ENCODE measurements at places on chromosomes 16 and 17. TPM values are rescaled to one million over a fixed set of nuclear protein-coding genes. Genes with fewer than 3 reads are reported as not detected.

The MAF gene
- total RNA-seq = 17.4 TPM

The FBXO39 gene
- total RNA-seq = not detected

The SYNGR2 gene
- total RNA-seq = 92.6 TPM

The CDH3 gene
- 0.65 TPM for total RNA-seq

The HOXB3 gene
- 1.4 TPM for total RNA-seq

The SCN4A gene
- total RNA-seq = 0.23 TPM

DNA sequence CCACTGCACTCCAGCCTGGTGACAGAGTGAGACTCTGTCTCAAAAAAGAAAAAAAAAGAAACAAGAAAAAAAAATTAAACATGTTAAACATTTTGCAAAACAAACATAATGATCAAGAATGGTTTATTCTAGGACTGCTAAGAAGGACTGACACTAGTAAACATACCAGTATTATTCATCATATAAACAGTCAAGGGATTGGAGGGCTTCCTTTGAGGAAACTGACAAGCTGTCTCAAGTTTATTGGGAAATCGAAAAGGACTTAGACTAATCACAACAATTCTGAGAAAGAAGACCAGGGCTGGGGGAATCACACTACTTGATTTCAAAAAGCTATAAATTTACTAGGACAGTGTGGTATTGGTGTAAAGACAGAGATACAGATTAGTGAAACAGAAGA is 75.5 kb downstream of the MYH10 start:
- DNase-seq = no peak

GRCh38 chr16:77443357-77444146 is 8.7 kb upstream of the ADAMTS18 start:
- no peak for DNase-seq

GRCh38 chr16:48860341-48860740 is 250.4 kb upstream of the N4BP1 start:
- DNase-seq = no peak

GRCh38 chr17:69828087-69828486 is 246.9 kb upstream of the KCNJ16 start:
- no peak for DNase-seq

GRCh38 chr16:59180083-59180476 is 446.0 kb upstream of the GOT2 start:
- DNase-seq = no peak

- DNase-seq = no peak
Observed at GRCh38 chr16:50941681-50942080, 199.8 kb downstream of the CYLD start.

DNA sequence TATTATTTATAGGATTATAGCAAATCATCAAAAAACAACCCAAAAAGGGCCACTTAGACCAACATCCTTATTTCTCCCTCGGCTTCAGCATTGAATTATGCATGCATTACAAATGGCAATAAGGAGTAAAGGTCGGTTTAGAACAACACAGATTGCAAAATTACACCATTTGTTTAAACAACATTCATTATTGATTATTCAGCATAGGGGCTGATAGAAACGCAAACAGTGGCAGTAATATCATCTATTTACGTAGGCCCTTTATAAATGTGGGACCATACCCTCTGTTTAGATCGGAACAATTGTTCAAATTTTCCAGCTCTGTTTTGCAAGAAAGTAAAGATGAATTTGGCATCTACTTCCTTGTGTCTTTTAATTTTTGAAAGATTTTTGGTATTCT is 153.3 kb downstream of the WWOX start:
- DNase-seq = no peak

- no peak for DNase-seq
Observed at GRCh38 chr16:12201866-12202265, 225.3 kb downstream of the SNX29 start.

- peak; percentile 64 for DNase-seq
Observed at GRCh38 chr16:66523861-66524354, 26.0 kb downstream of the TK2 start.

GRCh38 chr16:17770104-17770503 is 299.3 kb upstream of the XYLT1 start:
- DNase-seq = no peak

GRCh38 chr16:51321251-51321650 is 170.2 kb upstream of the SALL1 start:
- DNase-seq = no peak

- DNase-seq = no peak
Observed at GRCh38 chr16:12811441-12812383, 8.0 kb upstream of the CPPED1 start.

DNA sequence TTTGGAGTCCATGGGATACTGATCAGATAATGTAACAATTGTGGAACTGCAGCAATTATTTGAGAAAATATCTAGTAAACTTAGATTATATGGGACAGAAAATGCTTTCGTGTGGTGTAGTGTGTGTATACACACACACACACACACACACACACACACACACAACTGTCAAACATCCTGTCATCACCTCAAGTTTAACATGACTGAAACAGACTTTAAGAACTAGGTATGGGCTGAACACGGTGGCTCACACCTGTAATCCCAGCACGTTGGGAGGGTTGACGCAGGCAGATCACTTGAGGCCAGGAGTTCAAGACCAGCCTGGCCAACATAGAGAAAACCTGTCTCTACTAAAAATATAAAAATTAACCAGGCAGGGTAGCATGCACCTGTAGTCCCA is 544 bp upstream of the EVI2A start:
- DNase-seq = peak; percentile 57

DNA sequence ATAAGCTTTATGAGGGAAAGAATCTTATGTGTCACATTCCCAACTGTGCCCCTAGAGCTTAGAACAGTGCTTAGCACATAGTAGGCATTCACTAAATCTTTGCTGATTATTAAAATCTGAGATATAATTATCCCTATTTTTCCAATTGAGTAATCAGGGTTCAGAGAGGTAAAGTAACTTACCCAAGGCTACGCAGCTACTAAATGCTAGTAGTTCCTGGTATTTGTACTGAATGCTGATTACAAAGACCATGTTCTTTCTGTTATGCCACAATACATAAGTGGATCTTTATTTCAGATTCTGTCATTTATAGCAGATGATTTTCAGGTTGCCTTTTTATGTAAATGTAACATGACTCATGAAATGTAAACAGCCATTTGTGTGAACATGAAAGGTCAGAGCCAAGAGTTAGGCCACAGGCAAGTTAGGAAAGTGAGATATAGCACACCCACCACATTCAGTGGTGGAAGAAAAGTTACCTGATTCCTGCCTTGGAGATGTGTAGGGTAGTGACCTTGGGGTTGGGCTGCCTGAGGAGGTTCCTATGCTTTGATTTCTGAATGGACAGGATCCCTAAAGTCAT is 77.2 kb downstream of the FTO start:
- DNase-seq = no peak

DNA sequence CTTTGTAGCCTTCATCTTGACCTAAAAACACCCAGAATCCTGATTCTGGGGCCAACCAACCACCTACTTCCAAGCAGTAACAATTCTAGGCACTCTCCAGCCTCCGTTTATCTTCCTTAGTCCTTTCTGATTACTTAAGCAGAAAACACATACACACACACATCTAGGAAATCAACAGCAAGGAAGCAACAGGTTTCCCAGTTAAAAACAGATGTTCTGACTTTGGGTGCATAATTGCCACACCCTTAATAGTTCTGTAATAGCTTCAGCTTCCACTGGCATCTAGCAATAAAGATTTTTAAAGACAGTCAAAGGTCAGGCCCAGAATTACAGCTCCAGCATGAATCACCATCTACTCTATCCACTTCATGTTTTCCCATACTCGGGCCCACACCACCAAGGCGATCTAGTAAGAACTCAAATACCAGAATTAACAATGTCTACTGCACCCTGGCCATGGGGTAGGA is 2.6 kb downstream of the ARHGAP17 start:
- DNase-seq = peak; percentile 18

DNA sequence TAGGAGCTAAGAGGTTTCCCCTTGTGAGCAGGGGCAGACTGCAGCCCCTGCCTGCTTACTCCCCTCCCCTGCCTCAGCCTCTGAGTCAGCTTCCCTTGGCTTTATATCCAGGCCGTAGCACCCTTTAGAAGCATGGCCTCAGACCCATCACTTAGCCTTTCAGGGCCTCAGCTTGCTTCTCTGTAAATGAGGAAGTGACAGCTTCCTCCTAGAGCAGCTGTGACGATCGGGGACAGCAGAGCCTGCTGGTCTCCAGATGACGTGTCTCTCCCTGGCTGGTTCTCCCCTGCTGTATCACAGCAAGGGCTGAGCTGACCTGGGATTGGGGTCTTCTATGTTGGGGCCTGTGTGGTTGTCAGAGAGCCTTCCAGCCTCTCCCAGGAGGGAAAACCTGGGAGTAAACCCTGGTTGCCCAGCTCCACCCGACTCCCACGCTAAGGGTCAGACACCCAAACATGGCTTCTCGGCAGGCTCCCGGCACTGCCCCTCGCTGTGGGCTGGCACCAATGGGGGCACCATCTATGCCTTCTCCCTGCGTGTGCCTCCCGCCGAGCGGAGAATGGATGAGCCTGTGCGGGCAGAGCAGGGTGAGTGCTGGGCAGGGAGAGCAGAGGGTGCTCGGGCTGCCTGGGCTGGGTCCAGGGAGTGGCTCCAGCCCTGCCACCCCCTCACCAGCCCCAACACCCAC is 16.3 kb upstream of the MYO15B start:
- peak; percentile 48 for DNase-seq

GRCh38 chr16:51034481-51035109 is 116.5 kb downstream of the SALL1 start:
- no peak for DNase-seq

- DNase-seq = peak; percentile 80
Observed at GRCh38 chr17:43608313-43608712, 53.4 kb downstream of the MEOX1 start.

GRCh38 chr16:65634291-65634690 is 512.4 kb upstream of the CDH11 start:
- no peak for DNase-seq

DNA sequence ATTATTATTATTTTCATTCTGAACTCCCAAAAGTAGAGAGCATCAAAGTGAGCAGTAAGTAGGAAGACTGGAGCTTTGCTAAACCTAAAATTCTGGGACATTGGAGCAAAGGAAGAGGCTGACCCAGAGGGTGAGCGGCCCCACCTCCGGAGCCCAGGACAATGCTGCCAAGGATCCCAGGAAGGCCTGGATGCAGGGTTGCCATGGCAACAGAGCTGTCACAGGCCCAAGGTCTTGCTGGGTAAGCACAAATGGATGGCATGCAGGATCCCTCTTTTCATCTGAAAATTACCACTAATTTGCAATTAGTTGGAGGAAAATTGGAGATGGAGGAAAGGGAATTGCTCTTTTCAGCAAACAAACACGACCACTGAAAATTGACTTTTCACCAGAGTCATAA is 457.9 kb upstream of the CDH5 start:
- no peak for DNase-seq

GRCh38 chr17:79842656-79843473 is 3.6 kb upstream of the CBX4 start:
- DNase-seq = peak; percentile 56

All from activated CD8-positive, alpha-beta T cell treated with anti-CD3 and anti-CD28 coated beads for 36 hours (primary cell).